Stimulated activated CD8-positive, alpha-beta memory T cell treated with anti-CD3 and anti-CD28 coated beads, Interleukin-7, amount 100 ng/mL, for 4 hours (primary cell): ENCODE measurements at places on chromosomes 3 and 15.

DNA sequence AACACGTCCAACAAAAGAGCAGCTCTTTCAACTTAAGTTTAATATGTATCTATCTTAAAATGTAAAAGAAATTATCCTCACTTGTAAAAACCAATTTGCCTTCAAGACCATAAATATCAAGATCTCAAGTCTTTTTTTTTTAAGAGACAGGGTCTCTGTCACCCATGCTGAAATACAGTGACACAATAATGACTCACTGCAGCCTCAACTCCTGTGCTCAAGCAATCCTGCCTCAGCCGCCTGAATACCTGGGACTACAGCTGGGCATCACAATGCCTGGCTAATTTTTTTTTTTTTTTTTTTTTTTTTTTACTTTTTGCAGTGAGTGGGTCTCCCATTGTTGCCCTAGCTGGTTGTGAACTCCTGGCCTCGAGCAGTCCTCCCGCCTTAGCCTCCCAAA is 26.0 kb downstream of the ACAP2 start:
- no peak for DNase-seq

DNA sequence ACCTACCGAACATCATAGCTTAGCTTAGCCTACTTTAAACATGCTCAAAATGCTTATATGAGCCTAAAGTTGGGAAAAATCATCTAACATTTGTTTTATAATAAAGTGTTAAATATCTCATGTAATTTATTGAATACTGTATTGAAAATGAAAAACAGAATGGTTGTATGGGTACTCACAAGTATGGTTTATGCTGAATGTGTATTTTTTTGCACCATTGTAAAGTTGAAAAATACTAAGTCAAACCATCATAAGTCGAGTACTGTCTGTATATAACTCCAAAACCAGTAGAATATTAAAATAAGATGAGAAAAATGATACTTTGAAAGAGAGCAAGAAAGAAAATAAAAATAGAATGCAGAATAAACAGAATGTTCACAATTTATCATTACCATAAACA is 115.7 kb downstream of the ZNF280D start:
- DNase-seq: no peak

- no peak for DNase-seq
These were observed 5.9 kb upstream of the FMN1 start for GRCh38 chr15:33200444-33200843.

DNA sequence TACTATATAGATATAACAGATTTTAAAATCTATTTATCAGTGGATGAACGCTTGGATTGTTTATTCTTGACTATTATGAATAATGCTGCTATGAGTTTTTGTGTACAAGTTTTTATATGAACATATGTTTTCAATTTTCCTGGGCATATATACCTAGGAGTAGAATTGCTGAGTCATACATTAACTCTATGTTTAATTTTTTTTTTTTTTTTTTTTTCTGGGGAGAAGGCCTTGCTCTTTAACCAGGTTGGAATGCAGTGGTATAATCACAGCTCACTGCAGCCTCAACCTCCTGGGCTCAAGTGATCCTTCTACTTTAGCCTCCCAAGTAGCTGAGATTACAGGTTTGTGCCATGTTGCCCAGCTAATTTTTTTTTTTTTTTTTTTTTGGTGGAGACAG is 9.1 kb downstream of the CIDEC start:
- DNase-seq: no peak

DNA sequence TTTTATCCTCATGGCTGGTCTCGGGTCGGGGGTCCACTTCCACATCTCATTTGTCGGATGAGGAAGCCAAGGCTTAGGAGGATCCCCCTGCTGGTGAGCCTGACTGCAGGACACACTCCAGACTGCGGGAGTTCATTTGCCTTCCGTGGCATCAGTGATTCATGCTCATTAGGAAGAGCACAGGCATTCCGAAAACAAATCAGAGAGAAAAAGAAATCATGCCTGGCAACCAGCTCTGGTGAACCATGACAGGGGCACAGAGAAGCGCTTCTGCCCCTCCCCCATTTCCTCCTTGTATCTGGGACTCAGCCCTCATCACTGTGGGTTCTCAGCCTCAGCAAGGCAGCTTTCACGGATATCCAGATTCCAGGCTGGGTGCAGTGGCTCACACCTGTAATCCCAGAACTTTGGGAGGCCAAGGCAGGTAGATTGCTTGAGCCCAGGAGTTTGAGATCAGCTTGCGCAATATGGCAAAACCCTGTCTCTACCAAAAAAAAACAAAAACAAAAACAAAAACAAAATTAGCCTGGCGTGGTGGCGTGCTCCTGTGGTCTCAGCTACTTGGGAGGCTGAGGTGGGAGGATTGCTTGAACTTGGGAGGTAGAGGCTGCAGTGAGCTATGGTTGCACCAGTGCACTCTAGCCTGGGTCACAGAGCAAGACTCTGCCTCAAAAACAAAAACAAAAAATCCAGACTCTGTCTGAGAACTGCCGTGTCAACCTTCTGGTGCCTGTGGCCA is 28.4 kb downstream of the IRAK2 start:
- DNase-seq: peak; percentile 27

DNA sequence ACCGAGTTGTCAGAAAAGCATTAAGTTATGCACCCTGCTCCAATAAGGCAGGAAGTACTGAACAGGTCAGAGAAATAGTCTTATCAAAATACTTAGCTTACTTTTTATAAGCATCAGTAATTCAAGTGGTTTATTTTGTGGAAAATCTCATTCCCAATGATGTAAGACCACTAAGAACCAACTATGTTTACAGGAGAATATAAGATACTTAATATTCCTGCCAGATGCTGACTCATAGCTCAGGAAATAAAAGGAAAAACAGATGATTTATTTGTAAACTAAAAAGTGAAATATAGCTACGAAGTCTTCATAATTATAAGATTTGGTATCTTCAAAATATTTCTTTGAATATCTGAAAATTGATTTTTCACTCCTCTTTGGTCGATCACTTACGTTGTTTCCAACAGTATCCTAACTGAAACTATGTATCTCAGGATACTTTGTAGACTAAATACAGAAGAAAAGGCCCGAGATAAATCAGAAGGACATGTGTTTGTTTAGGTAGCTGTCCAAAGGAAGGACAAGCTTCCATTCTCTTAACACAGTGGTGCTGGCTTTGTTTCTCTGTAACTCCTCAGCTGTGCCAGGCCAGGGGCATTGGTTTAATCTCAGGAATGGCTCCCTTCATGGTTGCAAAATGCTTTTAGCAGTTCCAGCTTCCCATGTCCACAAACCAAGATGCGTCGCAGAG is 295.8 kb downstream of the GBE1 start:
- DNase-seq: no peak

GRCh38 chr3:189530822-189531221 is 100.4 kb upstream of the TP63 start:
- DNase-seq: no peak

DNA sequence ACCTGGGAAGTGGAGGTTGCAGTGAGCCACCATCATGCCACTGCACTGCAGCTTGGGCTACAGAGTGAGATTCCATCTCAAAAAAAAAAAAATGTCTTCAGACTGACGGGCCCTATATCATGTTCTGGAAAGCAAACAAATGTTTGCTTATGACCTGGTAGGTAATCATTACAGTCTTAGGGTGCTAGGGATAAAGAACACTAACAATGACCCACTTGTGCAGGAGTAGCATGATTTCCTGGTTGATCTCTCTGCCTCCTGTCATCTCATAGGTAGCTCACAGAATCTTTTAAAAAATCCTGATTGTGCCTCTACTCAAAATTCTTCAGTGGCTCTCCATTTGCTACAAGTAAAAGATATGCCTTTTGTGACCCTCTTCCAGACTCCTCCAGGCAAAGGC is 74.5 kb upstream of the TSPAN3 start:
- DNase-seq: no peak

DNA sequence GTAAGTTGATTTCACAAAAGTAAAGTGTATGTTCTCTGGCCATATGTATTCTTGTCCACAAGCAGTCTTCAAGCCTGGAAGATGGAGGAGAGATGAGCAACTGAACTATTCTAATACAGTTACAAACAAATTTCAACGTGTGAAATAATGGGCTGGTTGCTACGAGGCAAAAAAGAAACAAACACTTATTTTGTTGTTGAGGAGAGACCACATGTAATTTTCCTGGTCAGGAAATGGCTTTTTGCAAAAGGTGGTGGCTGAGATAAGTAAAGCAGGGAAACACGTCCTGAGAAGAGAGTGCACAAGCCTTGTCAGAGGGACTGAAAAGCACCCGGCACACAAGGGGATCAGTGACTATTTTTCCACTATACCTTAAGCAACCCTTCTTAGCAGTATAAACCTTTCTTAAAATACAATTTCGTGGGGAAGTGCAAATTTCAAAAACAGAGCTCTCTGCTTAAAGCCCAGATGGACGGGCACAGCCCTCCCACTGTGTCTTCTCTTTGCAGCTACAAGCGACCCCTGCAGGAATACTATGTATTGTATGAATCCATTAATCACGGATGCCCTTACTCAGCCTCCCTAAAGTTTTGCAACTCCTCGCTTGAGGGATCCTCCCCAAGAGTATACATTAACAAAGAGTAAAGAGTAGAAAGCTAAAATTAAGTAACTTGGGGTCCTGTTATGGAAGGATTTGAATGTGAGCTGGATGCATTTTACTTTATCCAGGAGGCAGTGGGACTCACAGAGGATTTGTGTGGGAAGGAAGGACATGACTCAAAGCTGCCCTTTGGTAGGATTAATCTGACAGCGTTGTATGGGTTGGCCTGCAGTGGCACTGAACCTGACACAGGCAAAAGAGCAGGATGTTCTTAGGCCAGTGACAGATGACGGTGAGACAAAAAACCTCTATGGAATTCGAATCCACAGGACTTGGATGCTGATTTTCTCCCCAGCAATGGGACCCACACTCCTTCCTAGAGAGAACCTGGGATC is 253.7 kb downstream of the IL5RA start:
- no peak for DNase-seq

DNA sequence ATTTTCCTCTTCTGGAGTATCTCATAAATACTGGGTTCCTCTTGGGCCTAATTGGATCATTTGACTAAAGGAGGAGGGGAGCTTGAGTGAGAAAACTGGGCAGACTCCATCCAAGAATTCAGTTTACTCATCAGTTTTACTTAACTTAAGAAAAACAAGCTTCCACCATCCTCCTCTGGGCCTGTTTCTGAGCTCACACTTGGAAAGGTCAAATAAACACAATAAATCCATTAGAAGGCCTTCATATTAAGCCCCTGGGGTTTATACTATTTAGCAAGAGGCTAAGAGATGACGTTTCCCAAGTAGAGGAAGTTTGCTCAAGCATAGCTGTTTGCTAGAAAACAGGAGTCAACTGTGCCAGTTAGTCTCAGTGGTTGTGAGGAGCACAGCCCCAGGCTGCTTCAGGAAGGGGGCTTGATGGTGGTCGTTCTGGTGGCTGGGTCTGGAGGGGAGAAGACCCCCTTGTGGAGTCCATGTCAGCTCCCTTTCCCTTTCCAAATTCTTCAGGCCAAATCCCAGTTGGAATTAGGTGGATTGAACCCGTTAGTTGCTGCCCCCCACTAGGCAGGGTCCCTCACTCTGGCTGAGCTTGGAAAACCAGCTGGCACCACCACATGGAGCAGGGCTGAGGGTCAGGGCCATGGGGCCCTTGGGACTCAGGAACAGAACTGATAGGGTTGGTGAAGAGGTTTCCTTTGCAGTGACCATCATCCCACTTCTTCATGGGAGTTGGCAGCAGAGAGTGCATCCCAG is 64.8 kb downstream of the SPSB4 start:
- no peak for DNase-seq

- DNase-seq: no peak
These were observed 79.5 kb downstream of the IQSEC1 start for GRCh38 chr3:12993517-12994356.
